RKO (cell line): ENCODE measurements at places on chromosomes 5 and 9.

DNA sequence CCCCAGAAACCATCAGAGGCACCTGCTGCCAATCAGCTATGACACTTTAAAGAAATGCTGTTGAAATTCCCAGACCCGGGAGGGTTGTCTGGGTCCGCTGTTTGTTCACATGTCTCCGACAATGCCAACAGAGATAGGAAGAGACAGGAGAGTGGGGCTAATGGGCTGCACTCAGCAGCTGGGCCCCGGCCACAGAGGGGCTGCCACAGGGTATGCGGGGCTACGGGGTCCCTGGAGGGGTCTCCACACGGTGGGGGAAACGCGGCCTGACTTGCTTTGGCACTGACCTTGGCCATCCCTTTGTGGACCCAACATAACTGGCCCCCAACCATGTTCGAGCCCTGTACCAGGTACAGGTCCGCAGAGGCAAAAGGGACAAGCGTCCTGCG, 121.0 kb upstream of the PPP1R26 start:
- DNase-seq: no peak

DNA sequence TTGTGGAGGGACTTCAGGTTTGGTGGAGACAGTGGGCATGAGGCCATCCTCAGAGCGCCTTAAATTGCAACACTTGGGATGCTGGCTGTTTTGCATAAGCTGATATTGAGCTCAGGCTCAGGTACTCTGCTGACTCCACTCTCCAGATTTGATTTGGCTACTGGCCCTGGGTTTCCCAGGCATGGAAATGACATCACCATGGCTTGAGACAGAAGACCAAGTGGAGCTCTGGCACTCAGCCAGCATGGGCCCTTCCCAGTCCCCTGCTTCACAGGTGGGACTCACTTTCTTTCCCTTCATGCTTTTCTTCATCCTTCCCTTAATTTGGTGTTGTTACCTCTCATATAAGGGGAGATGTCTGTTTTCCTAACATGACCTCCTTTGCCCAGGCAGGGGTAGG, 72.0 kb upstream of the IL12B start:
- no peak for DNase-seq

GRCh38 chr5:1570975-1571374, 47.2 kb upstream of the LPCAT1 start:
- no peak for DNase-seq

- DNase-seq: no peak
These were observed 56.3 kb downstream of the ST8SIA4 start for GRCh38 chr5:100846772-100847171.

GRCh38 chr5:83595217-83595616, 123.7 kb downstream of the VCAN start:
- DNase-seq: peak; percentile 8

DNA sequence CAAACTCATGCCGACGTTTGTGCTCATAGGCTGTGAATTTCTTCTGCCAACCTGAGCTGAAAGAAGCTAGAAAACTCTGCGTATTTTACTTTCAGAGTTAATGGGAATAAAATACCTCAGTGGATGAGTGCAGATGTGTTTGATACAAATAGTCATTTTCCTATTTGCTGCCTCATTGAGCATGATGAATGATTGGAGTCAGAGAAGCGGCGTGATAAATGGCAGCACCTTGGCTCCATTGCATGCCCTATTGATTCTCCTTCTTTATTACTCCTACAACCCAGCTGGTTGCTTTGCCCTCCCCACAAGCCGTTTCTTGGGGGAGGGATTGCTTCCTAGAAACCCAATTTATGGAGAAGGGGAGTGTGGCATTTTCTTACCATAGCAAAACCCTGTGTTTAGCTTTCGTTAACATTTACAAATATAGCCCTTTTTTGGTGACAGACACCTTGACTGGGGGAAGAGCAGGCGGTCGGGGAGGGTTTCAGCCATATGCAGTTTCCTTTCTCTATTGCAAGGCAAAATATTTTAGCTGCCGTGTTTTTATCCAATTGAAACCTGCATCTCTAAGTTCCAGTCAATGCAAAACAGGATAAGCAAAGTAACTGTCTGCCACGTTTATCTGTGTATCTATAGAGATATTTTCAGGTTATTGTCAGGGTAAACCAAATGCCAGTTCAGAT, 93.1 kb upstream of the TBCA start:
- no peak for DNase-seq

DNA sequence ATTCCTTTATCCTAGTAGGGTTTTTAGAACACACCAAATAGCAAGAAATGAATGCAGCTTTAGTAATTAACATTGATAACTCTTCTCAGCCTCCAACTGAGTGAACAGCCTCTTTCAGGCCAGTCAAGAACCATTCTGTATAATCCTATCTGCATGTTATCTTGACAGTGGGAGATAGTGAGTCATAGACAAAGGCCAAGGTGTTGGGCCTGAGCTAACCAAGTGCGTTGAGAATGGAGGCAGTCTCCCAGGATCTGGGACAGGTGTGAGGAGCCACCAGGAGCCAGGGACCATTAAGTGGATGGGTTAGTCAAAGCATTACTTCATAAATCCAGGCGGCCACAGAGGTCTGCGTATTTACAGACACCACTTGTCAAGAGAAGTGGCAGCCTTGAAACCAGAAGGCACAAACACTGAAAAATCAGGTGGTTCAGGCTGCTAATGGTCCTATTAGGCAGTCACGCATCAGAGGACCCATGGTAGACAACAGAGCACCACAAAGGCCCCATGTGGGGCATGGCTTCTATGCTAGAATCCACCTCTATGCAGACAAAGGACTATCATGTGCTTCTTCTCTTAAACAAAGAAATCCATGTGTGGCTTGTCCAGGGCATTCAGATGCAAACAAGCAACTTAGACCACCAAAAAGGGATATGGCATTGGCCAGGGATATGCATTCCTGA, 409.7 kb upstream of the PIK3R1 start:
- DNase-seq: no peak

DNA sequence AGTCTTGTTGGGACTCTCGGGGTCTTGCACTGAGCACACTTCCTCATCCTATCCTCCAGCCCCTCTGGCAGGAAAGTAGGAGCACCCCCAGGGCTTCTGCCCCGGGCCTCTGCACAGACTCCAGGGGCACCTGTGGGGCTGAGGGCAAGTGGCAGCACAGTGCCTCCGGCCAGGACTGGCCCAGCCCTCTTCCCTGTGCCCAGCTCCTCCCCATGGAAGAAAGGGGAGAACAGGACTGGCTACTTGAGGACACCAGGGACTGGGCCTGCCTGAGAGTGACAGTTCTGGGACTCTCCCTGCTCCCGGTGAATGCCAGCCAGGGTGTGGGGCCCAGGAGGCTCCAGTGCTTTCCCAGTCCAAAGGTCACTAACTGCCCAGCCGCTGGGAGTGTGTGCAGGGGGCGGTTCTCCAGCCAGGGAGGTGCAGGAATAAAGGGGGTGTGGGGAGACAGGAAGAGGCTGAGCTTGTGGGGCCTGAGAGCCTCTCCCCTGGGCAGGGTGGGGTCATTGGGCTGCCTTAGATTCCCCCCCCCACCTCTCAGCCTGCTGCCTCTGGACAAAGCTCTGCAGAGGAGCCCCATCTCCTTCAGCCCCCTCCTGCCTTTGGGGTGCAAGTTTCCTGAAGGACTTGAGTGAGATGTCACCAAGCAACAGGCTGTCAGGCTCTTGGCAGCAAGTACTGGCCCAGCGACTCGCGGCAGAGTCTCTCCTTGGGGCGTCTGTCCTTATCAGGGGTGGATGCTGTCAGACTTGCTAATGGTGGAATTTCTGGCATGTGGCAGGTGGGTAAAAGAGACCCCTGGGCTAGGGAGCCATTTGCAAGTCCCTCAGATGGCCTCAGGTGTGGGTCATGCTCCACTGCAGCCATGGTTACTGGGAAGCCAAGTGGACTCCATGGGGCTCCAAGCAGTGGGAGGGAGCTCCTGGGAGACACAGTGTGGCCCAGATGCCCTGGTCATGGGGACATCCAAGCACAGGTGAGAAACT, 19.1 kb upstream of the JADE2 start:
- DNase-seq: no peak

GRCh38 chr9:89883401-89884341, 278.9 kb downstream of the GADD45G start:
- no peak for DNase-seq

DNA sequence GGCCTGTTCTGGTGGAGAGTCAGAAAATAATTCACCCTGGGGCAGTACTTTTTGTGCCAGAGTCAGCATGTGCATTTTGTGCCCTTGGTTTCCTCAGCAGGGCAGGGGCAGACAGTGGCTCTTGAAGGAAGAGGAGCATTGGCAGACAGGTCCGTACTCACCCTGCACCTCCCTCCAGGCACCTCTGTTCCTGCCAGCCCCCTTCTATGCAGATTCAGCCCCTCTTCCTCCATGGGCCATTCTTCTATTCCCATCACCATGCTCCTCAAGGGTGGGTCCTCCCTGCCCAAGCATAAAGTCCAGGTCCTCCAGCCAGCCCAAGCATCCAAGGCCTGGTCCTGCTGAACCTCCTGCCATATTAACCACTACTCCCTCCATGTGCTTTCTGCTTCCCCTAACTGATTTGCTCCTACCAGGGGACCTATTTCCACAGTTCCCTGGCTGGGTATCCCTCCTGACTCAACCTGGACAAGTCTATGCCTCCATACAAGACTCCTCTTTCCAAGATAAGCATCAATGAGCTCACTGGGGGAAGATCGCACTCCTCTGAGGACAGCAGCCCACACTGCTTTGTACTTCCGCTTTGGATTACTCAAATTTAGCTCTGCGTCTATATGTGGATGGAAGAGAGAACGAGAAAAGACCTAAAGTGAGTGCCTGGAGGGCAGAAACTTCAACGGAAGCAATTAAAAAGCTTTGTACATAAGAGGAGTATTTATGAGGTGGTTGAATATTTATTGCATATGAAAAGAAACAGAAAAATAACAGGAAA, 9.3 kb upstream of the ACSL6 start:
- no peak for DNase-seq

GRCh38 chr5:138616508-138616907, 41.3 kb upstream of the HSPA9 start:
- no peak for DNase-seq

- no peak for DNase-seq
These were observed 44.6 kb upstream of the ALDH1B1 start for GRCh38 chr9:38347946-38348345.

- DNase-seq: no peak
These were observed 72.8 kb upstream of the SGCD start for GRCh38 chr5:156254196-156254595.

DNA sequence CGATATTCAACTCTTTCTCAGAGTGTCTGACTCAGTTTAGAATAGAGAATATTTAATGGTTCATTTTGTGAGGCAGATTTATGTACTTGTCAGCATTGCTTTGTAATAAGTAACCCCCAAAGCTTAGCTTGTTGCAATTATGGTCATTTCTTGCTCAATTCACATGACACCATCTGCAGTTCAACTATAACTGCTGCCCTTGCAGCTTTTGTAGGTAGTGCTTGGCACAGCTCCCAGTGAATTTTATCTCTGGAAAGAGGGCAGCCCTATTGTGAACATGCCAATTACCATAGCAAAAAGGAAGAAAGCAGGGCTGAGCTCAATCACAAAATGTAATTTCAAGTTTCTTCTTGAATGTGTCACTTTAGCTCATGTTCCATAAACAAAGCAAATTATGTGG, 1587.7 kb upstream of the ACO1 start:
- DNase-seq: no peak

DNA sequence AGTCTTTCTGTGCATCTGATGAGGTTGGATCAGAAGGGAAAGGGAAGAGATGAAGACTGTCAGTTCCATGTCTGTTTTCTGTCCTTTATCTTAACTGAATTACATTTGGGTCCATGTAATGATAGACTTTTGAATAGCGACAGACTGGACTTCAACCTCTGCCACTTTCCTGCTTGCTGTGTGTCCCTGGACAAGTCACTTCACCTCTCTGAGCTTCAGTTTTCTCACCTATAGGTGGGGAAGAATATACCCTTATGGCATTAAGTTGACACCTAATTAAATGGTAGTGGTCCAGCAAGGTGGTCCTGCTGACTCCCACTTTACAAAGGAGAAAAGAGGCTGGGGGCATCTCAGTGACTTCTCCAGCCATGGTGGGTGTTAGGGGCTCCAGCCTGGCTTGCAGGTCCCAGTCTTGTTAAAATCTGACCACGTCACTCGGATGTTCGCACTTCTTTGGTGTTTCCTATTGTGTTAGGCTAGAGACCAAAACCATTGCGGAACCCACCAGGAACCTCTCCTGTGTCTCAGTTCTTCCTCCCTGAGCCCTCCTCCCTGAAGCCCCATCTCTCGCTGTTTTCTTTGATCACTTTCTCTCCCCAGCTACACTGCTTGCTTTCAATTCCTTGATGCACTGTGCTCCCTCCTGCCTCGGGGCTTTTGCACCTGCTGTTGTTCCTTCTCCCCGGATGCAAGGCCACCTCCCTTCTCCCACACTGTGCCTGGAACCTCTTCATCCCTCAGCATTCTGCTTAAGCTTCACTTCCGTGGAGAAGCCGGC, 256.5 kb downstream of the NSG2 start:
- no peak for DNase-seq

- DNase-seq: no peak
These were observed 9.2 kb downstream of the CEP72 start for GRCh38 chr5:621341-621761.

DNA sequence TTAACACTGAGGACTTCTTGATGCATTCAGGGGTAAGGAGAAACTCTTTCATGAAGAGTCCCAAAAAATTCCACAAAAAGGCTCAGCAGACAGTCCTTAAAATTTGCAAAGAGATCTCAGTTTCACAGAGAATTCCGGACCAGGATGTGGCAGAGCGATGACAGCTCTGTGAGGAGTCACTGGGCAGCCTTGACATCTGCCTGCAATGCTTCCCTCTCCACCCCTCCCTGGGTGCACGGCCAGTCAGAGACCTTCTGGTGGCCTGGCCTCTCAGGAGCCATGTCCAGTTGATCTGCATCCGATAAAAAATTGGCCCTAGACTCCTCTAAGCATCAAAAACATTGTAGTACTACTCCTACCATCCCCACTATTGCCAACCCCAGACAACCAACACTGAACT, 76.8 kb downstream of the MACROH2A1 start:
- DNase-seq: no peak

- no peak for DNase-seq
These were observed 331.3 kb downstream of the NSG2 start for GRCh38 chr5:174376726-174377373.

- DNase-seq: no peak
These were observed 1.8 kb downstream of the SQSTM1 start for GRCh38 chr5:179822444-179822990.

- DNase-seq: no peak
These were observed 779.3 kb upstream of the WWC1 start for GRCh38 chr5:167512111-167512510.
